ENCODE measurements at places on chromosomes 2 and 18.

- DNase-seq = no peak
These were observed 657.8 kb downstream of the MBD2 start for GRCh38 chr18:53566626-53567025.

DNA sequence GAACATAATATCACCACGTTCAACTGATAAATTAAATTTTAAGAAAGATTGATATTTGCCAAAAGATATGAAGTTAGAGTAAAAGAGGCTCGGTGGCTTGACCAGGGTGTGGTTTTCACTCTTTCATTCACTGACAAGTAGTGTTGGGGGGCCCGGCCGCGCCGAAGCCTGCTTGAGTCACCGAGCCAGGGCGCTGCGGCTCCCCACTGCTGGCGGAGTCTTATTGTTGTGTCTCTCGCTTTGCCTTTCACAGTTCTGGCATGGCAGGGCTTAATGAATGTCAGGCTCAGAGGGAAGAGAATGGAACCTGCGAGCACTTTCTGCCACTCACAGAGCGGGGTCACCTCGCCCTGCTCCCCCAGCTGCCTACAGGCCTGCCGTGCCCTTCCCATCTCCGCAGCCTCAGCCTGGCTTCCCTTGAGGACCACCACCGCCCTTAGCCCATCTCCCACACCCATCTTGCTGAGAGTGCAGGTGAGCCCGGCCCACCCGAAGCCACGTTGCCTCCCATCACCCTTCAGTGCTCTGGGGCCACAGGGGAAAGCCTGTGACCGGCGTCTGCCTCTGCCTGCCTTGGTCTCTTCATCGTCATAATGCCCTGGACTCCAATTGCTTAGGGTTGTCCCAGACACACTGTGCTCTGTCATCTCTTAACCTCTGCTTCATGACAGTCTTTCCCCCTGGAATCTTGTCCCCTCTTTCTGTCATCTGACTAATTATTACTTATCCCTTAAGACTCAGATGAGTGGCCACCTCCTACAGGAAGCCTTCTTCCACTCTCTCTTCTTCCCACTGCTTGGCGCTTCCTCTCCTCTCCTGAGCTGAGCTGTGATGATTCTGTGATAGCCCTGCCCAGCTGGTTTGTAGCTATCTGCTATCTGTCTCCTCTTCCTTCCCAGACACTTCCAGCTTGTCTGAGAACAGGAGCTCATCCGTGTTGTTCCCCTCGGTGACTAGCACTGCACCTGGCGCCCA is 142.5 kb downstream of the FAM210A start:
- DNase-seq = no peak

DNA sequence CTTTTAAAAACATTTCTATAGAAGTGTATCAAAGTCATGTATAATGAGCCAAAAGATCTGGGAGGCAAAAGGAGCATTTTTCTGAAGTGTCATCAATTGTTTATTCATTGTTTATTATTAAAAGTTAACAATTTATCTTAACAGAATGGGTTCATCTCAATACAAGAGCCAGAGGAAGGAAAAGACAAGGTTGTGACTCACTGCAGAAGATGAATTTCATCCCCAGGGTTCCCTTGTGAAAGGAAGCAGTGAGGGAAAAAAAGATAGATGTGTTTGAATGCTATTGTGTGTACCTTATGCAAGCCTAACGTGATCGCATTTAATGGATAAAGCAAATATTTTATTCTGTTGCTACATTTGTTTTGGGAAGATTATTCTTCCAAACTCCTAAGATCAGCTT is 286.3 kb downstream of the PIEZO2 start:
- no peak for DNase-seq

GRCh38 chr2:198293281-198293680 is 488.9 kb downstream of the PLCL1 start:
- DNase-seq = no peak

DNA sequence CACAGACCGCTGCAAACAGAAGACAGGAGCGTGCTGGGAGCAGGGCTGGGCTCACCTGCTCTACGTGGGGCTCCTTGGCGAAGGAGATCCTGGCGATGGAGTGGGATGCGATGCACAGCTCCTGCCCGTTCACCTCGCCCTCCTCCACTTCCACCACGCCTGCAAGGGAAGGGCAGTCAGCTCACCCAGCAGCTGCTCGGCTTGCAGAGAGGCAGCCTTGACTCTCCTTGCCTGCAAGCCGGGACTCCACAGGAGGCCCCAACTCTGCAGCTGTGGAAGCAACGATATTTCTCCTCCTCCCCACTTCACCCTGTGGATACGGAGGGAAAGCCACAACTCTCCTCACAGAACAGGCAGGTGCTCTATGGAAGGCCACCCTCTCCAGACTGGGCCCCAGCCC is 35.1 kb downstream of the THAP4 start:
- DNase-seq = no peak

- no peak for DNase-seq
These were observed 210.8 kb upstream of the SLC35G4 start for GRCh38 chr18:11398625-11399024.

DNA sequence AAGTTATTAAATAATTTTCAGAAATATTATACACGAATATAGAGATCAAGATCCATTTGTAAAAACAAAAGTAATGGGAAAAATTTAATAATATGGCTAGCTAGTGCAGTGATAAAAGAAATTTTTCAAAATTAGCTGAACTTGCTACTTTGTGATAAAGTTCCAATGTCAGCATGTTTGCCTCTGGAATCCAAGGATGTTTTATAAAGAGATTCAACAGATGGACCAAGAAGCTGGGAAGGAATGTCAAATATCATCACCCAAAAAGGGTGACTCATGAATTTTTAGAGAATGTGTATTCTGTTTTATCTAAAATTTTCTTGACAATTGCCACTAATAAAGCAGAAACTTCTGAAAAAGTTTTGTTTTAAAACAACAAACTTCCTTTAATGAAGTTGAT is 95.3 kb downstream of the FSIP2 start:
- DNase-seq = no peak

DNA sequence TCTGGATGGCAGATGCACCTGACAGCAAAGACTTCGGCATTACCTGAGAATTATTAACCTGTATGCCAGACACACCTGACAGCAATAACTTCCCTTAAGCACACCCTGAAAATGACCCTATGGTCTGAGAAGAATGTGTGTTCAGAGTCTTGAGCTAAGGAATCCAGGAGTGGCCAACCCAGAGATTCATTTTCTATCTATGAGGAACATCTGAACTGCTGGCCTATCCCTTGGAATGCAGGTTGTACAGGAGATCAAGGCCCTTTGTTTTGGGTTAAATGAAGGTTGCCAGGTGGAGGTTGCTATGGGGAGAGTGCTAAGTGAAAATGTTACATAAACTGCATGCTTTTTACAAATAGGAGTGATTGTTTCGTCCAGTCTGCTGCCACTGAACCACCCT is 200.9 kb upstream of the MEIS1 start:
- no peak for DNase-seq

DNA sequence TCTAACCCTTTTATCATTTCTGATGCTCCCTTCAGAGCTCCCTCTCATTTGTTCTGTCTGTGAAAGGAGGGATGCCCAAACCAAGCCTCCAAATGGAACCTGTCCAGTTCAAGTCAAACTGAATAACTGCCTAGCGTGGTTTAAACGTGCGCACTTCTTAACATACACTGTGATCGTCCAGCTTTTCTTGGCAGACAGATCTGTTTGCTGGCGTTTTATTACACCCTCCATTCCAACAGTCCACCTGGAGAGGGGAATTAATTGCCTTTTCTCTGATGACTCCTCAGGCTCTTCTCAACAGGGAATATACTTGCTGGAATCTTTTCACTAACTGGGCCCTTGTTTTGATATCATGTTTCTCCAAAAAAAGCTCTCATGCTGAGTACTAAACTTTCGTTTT is 379.2 kb upstream of the POU3F3 start:
- no peak for DNase-seq

GRCh38 chr18:35343488-35343935 is 708 bp downstream of the ZNF24 start:
- DNase-seq = no peak

DNA sequence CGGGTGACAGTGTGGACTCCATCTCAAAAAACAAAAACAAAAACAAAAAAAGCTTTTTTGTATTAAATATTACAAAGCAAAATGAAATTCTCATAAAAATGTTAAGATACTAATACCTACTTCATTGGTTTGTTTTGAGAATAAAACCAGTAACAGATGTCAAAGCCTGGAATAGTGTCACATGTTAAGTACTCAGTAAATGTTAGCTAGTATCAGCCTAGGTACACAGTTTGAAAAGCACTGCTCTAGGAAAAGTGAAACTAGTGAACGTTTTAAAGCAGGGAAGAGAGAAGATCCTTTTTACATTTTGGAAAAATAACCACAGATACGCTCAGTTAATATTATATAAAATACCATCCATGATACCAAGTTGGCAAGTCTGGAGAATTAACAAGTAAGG is 37.1 kb upstream of the ADAM17 start:
- no peak for DNase-seq

- DNase-seq = no peak
These were observed 34.1 kb downstream of the AGAP1 start for GRCh38 chr2:235527806-235528469.

DNA sequence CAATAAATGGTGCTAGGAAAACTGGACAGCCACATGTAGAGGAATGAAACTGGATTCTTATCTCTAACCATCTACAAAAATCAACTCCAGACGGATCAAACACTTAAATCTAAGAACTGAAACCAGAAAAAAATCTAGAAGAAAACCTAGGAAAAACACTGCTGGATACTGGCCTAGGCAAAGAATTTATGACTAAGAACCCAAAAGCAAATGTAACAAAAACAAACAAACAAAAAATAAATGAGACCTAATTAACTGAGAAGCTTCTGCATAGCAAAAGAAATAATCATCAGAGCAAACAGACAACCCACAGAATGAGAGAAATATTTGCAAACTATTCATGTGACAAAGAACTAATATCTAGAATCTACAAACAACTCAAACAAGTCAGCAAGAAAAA is 314.0 kb upstream of the REV1 start:
- DNase-seq = no peak

GRCh38 chr2:212893216-212893615 is 258.2 kb downstream of the IKZF2 start:
- no peak for DNase-seq

DNA sequence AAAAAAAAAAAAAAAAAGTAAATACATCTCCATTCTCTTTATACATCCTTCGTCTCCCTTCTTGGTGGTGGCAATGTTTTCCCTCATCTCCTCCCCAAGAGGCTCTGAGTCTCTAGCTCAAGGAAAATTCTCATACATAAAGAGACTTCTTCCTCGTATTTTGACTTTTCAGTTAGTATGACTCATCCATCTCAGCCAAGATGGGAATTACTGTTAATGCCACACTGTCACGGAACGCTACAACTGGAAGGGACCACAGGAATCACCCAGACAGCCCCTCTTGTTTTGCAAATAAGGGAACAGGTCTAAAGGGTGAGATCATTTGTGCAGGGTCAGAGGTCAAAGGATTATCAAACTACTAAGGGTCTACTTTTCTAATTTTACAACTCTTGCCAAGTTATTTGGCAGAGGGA is 19.5 kb downstream of the NFE2L2 start:
- no peak for DNase-seq

DNA sequence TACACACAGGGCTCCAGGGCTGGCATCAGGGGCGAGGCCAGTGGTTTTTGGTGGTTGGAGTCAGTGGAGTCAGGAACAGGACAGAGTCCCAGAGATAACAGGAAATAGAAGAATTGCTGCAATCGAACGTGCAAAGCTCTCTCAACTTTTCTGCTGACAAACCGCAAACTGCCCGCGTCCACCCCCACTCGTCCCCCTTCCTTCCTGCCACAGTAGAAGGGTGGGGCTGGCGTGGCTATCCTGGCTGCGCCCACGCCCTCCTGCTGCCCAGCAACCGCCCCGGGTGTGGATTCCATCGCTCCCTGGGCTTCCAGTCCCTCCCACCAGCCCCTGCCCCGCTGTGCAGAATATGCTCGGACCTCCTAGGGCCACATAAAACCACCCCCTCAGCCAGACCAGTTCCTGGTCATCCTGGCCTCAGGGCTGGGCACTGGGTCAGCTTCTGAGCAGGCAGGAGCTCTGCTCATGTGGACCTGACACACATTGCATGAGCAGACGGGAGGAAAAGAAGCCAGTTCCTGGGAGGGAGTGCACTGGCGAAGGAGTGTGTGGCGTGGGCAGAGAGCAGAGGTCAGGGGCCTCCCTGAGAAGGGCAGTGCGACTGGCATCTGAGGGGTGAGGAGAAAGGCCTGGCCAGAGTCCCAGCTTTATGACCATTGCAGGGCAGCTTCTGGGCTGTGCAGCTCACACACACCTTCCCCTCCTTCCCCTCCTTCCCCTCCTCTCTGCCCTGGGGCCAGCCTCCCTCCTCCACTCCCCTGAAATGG is 85.4 kb upstream of the ATG16L1 start:
- peak; percentile 3 for DNase-seq

DNA sequence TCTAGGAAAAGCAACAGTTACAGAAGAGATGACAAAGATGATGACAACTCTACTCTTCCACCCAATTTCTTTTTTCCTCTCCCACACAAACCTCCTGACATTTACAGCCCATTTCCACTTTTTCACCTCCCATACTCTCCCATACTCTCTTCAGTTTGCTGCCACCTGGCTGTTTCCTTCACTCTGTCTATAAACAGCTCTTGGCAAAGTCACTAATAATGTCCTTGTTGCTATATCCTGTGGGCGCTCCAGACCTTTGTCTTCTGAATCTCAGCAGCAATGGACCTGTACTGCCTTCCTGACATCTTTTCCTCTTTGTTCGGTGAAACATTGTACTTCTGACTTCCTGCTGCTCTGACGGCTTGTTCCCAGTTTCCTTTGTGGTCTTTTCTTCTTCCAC is 60.7 kb upstream of the CAVIN2 start:
- no peak for DNase-seq

DNA sequence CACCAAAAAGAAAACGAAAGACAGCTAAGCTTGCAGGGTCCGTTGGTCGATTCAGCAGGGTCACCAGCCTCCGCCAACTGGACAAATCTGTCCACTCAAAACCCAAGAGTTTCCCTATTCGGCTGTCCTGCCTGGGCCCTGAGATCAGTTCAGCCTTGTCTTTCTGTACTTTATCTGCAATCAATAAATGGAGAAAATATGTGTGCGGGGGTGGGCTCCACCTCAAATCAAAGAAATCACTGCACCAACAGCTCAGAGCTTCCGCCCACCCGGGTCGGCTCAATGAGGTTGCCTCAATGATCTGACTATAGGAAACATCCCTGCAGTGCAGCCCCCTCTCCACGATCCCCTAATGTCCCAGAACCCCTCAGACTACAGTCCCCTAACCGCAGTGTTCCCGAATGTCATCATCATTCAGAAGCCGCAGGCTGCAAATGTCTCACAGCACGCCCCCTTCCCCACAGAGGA is 447 bp downstream of the GGCX start:
- DNase-seq = no peak

DNA sequence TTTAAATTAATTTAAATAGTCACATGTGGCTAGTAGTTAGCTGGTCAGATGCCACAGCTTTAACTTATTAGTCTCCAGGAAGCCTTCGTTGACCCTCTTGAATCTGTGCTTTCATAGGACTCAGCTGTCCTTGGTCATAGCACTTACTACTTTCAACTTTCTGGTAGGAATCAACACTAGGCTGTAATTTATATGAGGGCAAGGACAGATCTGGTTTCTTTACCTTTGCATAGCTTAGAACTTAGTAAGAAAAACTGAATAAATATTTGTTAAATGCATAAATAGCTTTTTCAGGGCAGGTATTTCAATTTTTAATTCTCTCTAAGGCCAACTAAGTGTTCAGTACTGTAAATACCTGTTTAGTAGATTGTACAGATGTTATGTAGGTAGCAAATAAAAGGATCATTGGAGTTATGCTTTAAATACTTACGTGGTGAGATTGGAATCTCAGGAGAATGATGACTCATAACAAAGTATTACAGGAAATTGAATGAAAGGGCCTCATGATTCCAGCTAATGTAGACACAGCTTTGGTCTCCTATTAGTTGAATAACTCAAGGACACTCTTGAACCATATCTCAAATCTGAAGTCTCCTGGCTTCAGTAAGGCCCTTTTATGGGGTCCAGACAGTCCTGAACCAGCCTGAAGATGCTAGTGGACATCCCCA is 2.6 kb downstream of the CLIP4 start:
- no peak for DNase-seq

All from stimulated activated CD8-positive, alpha-beta memory T cell treated with anti-CD3 and anti-CD28 coated beads, Interleukin-7, amount 100 ng/mL, for 1 hour (primary cell).